ENCODE measurements at places on chromosomes 2 and 18. TPM values are rescaled to one million over a fixed set of nuclear protein-coding genes. Genes with fewer than 3 reads are reported as not detected.
A peak's percentile ranks its signal among the peaks of the same experiment; 100 is the strongest.

GRCh38 chr18:14089781-14090180, 42.5 kb downstream of the ZNF519 start:
- no peaks in the 10 kb centered on the region for H3K4me1 ChIP-seq
- no peaks in the 10 kb centered on the region for H3K27me3 ChIP-seq
- no peaks in the 10 kb centered on the region for H3K36me3 ChIP-seq
- no peak overlapping the region for H3K4me3 ChIP-seq
- no peak for DNase-seq

GRCh38 chr2:33531549-33532059, 55.2 kb downstream of the RASGRP3 start:
- H3K36me3 ChIP-seq: no peaks in the 10 kb centered on the region
- DNase-seq: no peak

- no peak overlapping the region for H3K27ac ChIP-seq
- peak; percentile 73 for DNase-seq
- H3K4me1 ChIP-seq: no peaks in the 10 kb centered on the region
- no peaks in the 10 kb centered on the region for H3K36me3 ChIP-seq
- H3K27me3 ChIP-seq: no peaks in the 10 kb centered on the region
These were observed 127.3 kb downstream of the PRKCE start for GRCh38 chr2:45778720-45779171.

DNA sequence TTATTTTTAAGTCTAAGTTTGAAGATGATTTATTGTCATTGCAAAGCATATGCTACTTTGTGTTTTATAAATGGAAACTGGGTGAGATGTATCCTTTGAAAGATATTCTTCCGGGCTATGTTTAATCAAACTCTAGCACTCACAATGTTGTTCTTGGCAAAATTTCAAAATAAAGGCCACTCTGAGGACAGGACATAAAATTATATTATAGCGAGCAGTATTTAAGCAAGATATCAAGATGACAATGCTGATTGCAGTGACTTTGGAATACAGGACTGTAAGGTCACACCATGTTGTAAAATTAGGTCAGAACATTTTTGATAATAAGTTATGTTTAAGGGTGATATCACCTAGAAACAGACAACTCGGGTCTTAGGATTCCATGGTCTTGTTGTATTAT, 14.2 kb downstream of the RPRM start:
- no peak overlapping the region for H3K4me3 ChIP-seq
- no peaks in the 10 kb centered on the region for H3K27me3 ChIP-seq
- H3K4me1 ChIP-seq: no peaks in the 10 kb centered on the region
- no peaks in the 10 kb centered on the region for H3K36me3 ChIP-seq

- no peaks in the 10 kb centered on the region for H3K36me3 ChIP-seq
- H3K4me3 ChIP-seq: no peak overlapping the region
- no peak for DNase-seq
- no peaks in the 10 kb centered on the region for H3K4me1 ChIP-seq
These were observed 102.2 kb downstream of the PDE1A start for GRCh38 chr2:182324665-182325064.

DNA sequence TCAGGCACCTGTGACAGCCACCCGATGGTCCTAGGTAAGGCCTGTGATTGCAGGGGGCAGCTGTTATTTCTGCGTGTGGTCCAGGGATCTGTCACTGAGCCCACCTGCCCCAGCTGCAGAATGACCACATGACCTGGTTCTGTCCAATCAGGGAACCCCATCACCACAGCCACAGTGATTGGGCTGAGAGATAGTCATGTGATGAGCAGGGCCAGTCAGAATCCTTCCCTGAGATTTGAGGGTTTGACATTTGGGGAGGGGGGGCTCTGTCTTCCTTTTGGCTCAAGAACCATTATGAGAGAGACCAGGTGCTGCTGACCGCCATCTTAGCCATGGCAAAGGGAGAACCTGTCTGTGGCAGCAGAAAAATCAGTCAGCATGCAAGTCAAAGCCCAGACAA, 147.2 kb downstream of the SMAD7 start:
- no peak overlapping the region for H3K27ac ChIP-seq
- H3K36me3 ChIP-seq: no peaks in the 10 kb centered on the region
- no peak overlapping the region for H3K4me3 ChIP-seq
- peaks cover 14% of the 10 kb centered on the region for H3K4me1 ChIP-seq

- H3K27me3 ChIP-seq: no peaks in the 10 kb centered on the region
- no peak for DNase-seq
- H3K36me3 ChIP-seq: no peaks in the 10 kb centered on the region
- H3K4me3 ChIP-seq: no peak overlapping the region
These were observed 5.2 kb downstream of the FN1 start for GRCh38 chr2:215430528-215431187.

DNA sequence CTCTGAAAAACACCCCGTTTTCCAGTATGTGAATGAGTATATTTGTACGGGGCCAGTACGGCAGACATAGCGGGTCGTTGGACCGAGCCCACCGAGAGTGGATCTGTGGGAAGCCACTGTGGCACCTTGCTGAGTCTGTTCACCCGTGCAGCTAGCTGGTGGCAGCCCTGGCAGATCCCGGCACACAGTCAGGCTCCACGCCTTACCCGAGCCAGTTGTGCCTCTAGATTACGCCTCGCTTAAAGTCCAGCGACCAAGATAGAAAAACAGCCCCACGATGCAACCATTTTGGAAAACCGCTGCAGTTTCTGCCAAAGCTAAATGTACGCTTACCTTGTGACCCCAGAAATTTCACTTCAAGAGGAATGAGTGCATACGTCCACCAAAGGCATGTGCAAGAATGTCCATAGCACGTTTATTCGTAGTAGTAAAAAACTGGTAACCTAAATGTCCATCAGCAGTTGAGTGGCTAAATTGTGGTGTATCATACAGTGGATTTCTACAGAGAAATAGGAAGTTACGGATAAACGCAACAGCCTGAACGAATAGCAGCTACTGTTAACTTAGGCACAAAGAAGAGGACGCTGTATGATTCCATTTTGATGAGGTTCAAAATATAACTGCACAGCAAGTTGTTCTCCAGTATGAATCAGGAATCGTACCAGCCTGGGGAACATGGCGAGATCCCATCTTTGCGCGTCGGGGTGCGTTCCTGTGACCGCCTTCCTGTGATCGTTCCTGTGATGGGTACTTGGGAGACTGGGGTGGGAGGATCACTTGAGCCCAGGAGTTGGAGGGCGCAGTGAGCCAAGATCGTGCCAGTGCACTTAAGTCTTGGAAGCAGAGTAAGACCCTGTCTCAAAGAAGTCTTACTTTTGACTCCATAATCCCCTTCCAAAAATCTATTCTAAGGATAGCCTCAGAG, 688 bp upstream of the WDR33 start:
- no peaks in the 10 kb centered on the region for H3K36me3 ChIP-seq
- DNase-seq: no peak
- peak overlapping the region; percentile 83 for H3K27ac ChIP-seq
- H3K4me1 ChIP-seq: peaks cover 8% of the 10 kb centered on the region

GRCh38 chr2:113285816-113286215, 7.1 kb upstream of the PAX8 start:
- no peak overlapping the region for H3K27ac ChIP-seq
- DNase-seq: no peak
- no peak overlapping the region for H3K4me3 ChIP-seq
- no peaks in the 10 kb centered on the region for H3K27me3 ChIP-seq
- H3K4me1 ChIP-seq: peaks cover 1% of the 10 kb centered on the region
- no peaks in the 10 kb centered on the region for H3K36me3 ChIP-seq

- H3K27ac ChIP-seq: no peak overlapping the region
- no peak overlapping the region for H3K4me3 ChIP-seq
- no peak for DNase-seq
- no peaks in the 10 kb centered on the region for H3K36me3 ChIP-seq
These were observed 2.0 kb upstream of the MCFD2 start for GRCh38 chr2:46917628-46918027.

GRCh38 chr2:211709389-211709788, 829.2 kb downstream of the ERBB4 start:
- no peak for DNase-seq
- H3K27ac ChIP-seq: no peak overlapping the region
- no peaks in the 10 kb centered on the region for H3K4me1 ChIP-seq
- H3K36me3 ChIP-seq: no peaks in the 10 kb centered on the region
- H3K4me3 ChIP-seq: no peak overlapping the region
- no peaks in the 10 kb centered on the region for H3K27me3 ChIP-seq

- H3K27ac ChIP-seq: no peak overlapping the region
- no peak for DNase-seq
- no peak overlapping the region for H3K4me3 ChIP-seq
- no peaks in the 10 kb centered on the region for H3K36me3 ChIP-seq
These were observed 78.6 kb downstream of the FAM228A start for GRCh38 chr2:24253303-24253919.

DNA sequence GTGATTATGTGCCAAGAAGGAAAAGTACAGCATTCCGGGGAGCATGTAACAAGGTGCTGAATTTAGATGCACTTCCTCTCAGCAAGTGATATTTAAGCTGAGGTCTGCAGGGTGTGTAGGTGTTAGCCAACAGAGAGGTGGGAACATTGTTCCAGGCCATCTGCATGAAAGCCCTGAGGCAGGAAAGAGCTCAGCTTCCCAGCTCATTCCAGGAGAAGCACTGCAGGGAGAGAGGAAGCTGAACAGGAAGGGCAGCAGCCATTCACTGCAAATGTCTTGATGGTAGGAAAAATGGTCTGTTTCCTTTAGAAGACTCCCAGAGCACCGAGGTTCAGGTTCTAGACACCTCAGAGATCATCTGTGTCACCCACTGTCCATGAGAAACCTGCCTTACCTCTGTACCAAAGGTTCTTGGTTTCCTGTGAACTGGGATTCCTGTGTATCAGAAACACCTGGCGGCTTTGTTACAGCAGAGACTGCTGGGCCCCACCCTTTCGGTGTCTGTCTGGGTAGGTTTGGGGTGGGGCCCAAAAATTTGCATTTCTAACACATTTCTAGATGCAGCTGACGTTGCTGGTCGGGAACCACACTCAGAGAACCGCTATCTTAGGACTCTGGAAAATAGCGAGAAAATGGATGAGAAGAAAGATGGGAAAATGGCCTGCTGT, 84.0 kb downstream of the RTN4 start:
- H3K4me1 ChIP-seq: no peaks in the 10 kb centered on the region
- H3K4me3 ChIP-seq: no peak overlapping the region
- no peak for DNase-seq

DNA sequence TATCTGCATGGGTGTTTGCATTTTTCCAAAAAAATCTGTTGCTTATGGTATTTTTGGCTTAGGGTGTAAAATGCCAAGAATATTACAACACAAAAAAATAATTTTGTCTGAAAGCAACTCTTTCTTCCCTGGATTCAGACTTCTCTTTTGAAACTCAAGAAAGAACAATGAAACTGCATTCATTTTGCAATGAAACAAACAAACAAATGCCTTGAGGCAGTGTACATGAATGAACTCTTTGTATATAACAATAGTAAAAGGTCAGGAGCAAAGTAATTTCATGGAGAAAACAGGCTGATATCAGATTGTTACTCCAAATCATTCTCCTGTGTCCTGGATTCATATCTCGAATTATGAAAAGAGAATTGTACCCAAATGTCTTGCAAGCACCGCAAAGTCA, 301.6 kb upstream of the CDH20 start:
- H3K4me3 ChIP-seq: no peak overlapping the region
- no peaks in the 10 kb centered on the region for H3K27me3 ChIP-seq
- DNase-seq: no peak
- no peak overlapping the region for H3K27ac ChIP-seq
- no peaks in the 10 kb centered on the region for H3K36me3 ChIP-seq
- no peaks in the 10 kb centered on the region for H3K4me1 ChIP-seq

- H3K4me3 ChIP-seq: no peak overlapping the region
- no peaks in the 10 kb centered on the region for H3K36me3 ChIP-seq
- no peak for DNase-seq
- no peaks in the 10 kb centered on the region for H3K27me3 ChIP-seq
- H3K4me1 ChIP-seq: no peaks in the 10 kb centered on the region
These were observed 61.8 kb downstream of the CXCR4 start for GRCh38 chr2:136055929-136056688.

- no peak overlapping the region for H3K4me3 ChIP-seq
- H3K27me3 ChIP-seq: no peaks in the 10 kb centered on the region
- no peaks in the 10 kb centered on the region for H3K4me1 ChIP-seq
- no peak overlapping the region for H3K27ac ChIP-seq
- DNase-seq: no peak
These were observed 81.9 kb upstream of the SERPINE2 start for GRCh38 chr2:224120986-224121385.

DNA sequence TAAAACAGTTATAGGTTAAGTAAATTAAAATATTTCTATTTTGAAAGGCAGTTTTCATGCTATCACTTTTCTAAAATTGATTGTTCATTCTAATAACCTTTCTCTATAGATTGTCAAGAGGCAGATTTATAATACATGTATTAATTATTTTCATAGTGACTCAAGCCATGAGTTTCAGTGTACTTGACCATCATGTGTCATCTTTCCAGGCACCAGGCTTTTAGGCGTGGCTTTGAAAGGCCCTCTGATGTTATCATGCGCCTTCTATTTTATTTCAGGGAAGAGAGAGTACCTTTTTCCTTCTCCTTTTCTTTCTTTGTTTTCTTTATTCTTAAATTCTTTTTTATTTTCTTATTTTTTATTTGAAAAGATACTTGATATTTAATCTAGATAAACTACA, 128.3 kb upstream of the ETAA1 start:
- H3K27me3 ChIP-seq: no peaks in the 10 kb centered on the region
- DNase-seq: no peak
- H3K27ac ChIP-seq: no peak overlapping the region
- peaks cover 2% of the 10 kb centered on the region for H3K4me1 ChIP-seq
- no peak overlapping the region for H3K4me3 ChIP-seq

- H3K4me3 ChIP-seq: no peak overlapping the region
- DNase-seq: no peak
- H3K36me3 ChIP-seq: no peaks in the 10 kb centered on the region
- H3K4me1 ChIP-seq: no peaks in the 10 kb centered on the region
- no peak overlapping the region for H3K27ac ChIP-seq
These were observed 74.9 kb downstream of the INO80D start for GRCh38 chr2:206011018-206011614.

GRCh38 chr2:207881902-207882301, 112.2 kb upstream of the FZD5 start:
- H3K4me3 ChIP-seq: no peak overlapping the region
- H3K27ac ChIP-seq: no peak overlapping the region
- H3K27me3 ChIP-seq: no peaks in the 10 kb centered on the region

GRCh38 chr2:91748902-91749301, 3057.4 kb downstream of the RPIA start:
- no peaks in the 10 kb centered on the region for H3K27me3 ChIP-seq
- no peaks in the 10 kb centered on the region for H3K4me1 ChIP-seq
- no peaks in the 10 kb centered on the region for H3K36me3 ChIP-seq
- DNase-seq: no peak

Gene FABP1
- total RNA-seq: not detected

Gene SULT1C2
- total RNA-seq: 0.84 TPM

Gene APOB
- total RNA-seq: 4.8 TPM

Gene MROH2A
- not detected for total RNA-seq

Gene UBXN2A
- 15.8 TPM for total RNA-seq

Gene TBR1
- total RNA-seq: not detected
